Kidney (tissue), 22 donors: ENCODE measurements at places on chromosomes 5 and 9. TPM values are rescaled to one million over a fixed set of nuclear protein-coding genes. Genes with fewer than 3 reads are reported as not detected.

DNA sequence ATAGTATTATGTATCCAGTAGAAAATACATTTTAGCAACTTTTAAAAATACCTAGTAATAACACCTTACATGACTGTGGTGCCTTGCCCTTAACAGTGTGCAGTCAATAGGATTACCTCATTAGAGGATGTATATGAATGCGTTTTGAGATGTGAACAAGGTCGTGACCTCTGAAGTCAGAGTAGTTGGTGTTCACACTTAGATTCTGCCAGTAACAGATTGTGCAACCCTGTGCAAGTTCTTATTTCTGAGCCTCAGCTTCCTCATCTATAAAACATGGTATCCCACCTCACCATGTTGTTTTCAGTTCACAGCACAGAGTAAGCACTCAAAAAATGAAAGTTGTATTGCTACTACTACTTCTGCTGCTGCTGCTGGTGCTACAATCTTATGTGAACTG, 347.3 kb downstream of the KDM4C start:
- H3K4me3 ChIP-seq, result no peak overlapping the region
- no peak overlapping the region for H3K27ac ChIP-seq
- DNase-seq, result no peak
- H3K36me3 ChIP-seq, result peaks cover 15% of the 10 kb centered on the region
- H3K4me1 ChIP-seq, result no peaks in the 10 kb centered on the region
- H3K27me3 ChIP-seq, result no peaks in the 10 kb centered on the region

DNA sequence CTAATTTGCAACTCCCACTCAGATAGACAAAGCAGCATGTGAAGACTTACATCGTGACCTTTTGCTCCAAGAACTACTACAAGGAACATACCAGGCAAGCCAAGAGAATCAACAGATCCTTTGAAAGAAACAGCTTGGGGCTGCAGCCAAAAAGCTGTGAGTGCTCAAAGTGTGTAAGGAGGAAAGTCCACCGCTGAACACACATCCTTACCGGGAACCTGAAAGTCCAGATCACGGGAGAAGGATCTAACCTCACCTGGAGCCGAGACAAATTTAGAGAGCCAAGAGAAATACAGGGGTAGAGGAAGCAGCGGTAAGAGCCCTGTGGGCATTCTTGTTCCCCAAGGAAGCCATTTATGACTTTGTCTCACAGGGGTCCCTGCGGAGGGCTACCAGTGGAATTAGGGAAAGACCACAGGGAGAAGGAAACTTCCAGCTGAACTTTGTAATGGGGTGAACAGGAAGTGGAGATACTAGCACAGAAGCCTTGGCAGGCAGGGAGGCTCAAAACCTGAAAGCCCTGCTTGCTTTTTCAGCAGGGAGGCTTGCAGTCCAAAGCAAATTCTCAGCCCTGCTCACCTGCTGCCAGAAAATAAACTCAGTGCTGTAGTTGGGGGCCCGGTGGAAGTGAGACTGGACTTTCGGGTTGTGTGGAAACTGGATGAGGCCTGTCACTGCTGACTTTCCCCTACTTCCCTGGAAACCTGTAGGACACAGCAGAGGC, 350.2 kb downstream of the DTWD2 start:
- H3K4me3 ChIP-seq, result no peak overlapping the region
- H3K27me3 ChIP-seq, result no peaks in the 10 kb centered on the region
- H3K4me1 ChIP-seq, result no peaks in the 10 kb centered on the region

GRCh38 chr9:130111786-130112537, 58.3 kb downstream of the GPR107 start:
- no peaks in the 10 kb centered on the region for H3K36me3 ChIP-seq
- no peaks in the 10 kb centered on the region for H3K4me1 ChIP-seq
- no peaks in the 10 kb centered on the region for H3K27me3 ChIP-seq
- no peak overlapping the region for H3K27ac ChIP-seq

GRCh38 chr5:149979896-149980295, 19.3 kb downstream of the SLC26A2 start:
- H3K27ac ChIP-seq, result no peak overlapping the region
- no peaks in the 10 kb centered on the region for H3K27me3 ChIP-seq
- H3K4me3 ChIP-seq, result no peak overlapping the region
- no peak for DNase-seq
- H3K36me3 ChIP-seq, result peaks cover 2% of the 10 kb centered on the region
- no peaks in the 10 kb centered on the region for H3K4me1 ChIP-seq

Gene TRPM3
- 11.4 TPM for total RNA-seq

Gene NCBP1
- total RNA-seq, result 28.5 TPM

DNA sequence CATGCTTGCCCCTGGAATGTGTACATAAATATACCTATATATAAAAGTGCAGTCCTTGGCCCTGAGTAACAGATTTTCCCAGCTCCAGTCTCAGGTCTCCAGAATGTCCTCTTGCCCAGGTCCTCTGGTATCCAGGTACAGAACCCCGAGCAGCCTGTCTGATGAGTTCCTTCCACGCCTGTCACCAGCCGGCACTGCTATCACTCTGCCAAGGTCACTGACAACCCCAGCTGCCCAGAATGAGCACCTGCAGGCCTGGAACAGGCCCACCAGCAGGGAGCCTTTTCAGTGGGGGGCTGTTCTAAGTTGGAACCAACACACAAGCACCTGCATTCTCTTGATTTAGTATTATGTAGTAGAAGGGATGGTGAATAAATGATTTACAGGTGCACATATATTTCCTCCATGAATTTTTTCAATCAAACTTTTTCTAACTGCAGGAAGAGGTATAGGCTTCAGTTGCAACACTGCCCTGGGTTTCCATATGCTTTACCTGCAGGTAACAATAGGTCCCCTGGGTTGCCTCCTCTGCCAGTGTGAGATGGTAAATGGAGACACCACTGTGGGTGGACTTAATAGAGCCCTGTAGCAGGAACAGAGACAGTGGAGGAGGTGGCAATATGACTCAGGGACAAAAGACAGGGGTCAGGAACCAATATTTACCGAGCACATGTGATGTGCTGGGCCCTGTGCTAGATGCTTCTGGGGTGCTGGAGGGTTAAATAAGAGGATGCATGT, 291.9 kb downstream of the SPOCK1 start:
- H3K4me1 ChIP-seq, result no peaks in the 10 kb centered on the region
- H3K27me3 ChIP-seq, result no peaks in the 10 kb centered on the region
- DNase-seq, result no peak
- H3K27ac ChIP-seq, result no peak overlapping the region

- H3K4me1 ChIP-seq, result no peaks in the 10 kb centered on the region
- DNase-seq, result no peak
- no peaks in the 10 kb centered on the region for H3K27me3 ChIP-seq
- no peak overlapping the region for H3K27ac ChIP-seq
- H3K36me3 ChIP-seq, result no peaks in the 10 kb centered on the region
- no peak overlapping the region for H3K4me3 ChIP-seq
These were observed 53.6 kb upstream of the POU5F2 start for GRCh38 chr5:93794954-93795353.

Gene CFAP90
- total RNA-seq, result 3.6 TPM

Gene ADAMTS16
- 7.5 TPM for total RNA-seq

Gene SRD5A1
- total RNA-seq, result 13.1 TPM

Gene PCSK1
- 1.0 TPM for total RNA-seq

Gene PCDHB5
- 7.5 TPM for total RNA-seq

Gene WDR70
- total RNA-seq, result 32.3 TPM

Gene LHFPL2
- total RNA-seq, result 12.6 TPM

DNA sequence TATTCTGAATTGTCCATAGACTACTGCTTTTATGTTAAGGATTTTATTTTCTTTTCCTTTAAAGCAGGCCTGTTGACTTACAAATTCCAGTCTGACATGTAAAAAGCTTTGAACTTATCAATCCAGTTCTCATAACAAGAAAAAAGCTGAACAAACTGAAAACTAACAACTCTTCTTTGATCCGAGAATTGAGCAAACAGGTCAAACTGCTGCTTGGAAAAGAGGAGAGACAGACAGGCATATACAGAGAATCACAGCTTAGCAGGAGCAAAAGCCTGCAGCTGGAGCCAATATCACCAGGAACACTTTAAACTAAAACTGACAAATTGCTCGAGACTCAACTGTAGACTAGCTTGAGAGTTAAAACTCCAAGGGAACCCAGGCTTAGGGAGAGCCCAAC, 85.8 kb downstream of the HINT1 start:
- no peaks in the 10 kb centered on the region for H3K4me1 ChIP-seq
- no peak overlapping the region for H3K4me3 ChIP-seq
- no peaks in the 10 kb centered on the region for H3K27me3 ChIP-seq
- no peak for DNase-seq
- H3K36me3 ChIP-seq, result no peaks in the 10 kb centered on the region

DNA sequence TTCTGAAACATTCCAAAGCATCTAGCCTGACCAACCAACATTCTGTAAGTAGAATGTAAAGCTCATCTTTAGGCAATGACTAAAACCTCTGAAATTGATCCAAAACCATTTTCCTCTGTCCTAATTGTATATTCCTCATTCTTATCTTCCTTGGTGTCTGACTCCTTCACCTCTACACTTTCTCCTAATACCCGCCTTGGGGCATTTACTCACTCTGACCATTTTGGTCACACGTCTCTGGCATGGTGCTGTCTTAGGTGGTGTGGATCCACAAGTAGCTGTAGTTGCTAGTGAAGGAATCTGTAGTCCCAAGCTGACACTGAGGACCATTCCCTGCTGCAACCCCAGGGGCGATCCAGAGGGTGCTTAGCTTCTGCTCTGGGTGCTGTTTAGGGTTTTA, 40.8 kb upstream of the LMNB1 start:
- H3K27ac ChIP-seq, result no peak overlapping the region
- no peaks in the 10 kb centered on the region for H3K4me1 ChIP-seq
- H3K36me3 ChIP-seq, result no peaks in the 10 kb centered on the region
- H3K27me3 ChIP-seq, result no peaks in the 10 kb centered on the region
- DNase-seq, result no peak

- H3K27me3 ChIP-seq, result no peaks in the 10 kb centered on the region
- no peaks in the 10 kb centered on the region for H3K36me3 ChIP-seq
- H3K4me1 ChIP-seq, result no peaks in the 10 kb centered on the region
- no peak overlapping the region for H3K27ac ChIP-seq
- DNase-seq, result no peak
These were observed 285.9 kb downstream of the KIF4B start for GRCh38 chr5:155299386-155300005.

Gene HCN1
- total RNA-seq, result not detected

DNA sequence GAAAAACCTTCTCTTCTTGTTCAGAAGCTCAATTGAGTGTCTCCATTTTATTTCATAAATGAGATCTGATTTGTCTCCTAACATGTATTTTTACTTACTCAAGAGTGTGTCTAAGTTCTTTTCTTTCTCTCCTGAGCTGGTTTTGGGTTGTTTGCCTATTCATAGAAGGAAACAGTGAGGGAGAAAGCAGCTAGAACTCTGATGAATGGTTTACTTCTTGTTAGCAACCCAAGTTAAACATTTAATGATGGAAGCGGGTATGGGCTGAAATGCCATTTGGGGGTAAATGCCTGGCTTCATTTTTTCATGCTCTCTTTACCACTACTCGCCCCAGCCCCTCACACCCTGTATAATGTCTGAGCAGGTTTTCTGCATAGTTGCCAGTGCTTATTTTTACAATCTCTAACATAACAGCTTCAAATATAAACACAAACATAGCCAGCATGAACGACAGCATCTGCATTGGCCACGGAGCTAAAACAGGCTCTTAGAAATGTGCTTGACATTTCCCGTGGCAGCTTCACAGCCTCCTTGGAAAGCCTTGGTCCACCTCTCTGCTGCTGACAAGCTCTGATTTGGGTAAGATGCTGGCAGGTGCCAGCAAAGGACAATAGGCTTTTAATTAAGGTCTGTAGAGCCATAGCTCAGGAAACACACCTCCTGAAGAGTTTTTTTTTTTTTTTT, 321.1 kb downstream of the ARHGEF28 start:
- no peaks in the 10 kb centered on the region for H3K27me3 ChIP-seq
- H3K4me3 ChIP-seq, result peak overlapping the region; percentile 33
- H3K27ac ChIP-seq, result peak overlapping the region; percentile 67
- DNase-seq, result no peak
- H3K4me1 ChIP-seq, result peaks cover 5% of the 10 kb centered on the region
- H3K36me3 ChIP-seq, result no peaks in the 10 kb centered on the region

Gene NTRK2
- 41.2 TPM for total RNA-seq

- H3K27me3 ChIP-seq, result no peaks in the 10 kb centered on the region
- no peak for DNase-seq
- H3K36me3 ChIP-seq, result no peaks in the 10 kb centered on the region
These were observed 12.4 kb upstream of the SIL1 start for GRCh38 chr5:139210585-139210984.

- H3K27me3 ChIP-seq, result no peaks in the 10 kb centered on the region
- no peaks in the 10 kb centered on the region for H3K4me1 ChIP-seq
- no peak overlapping the region for H3K4me3 ChIP-seq
- no peak overlapping the region for H3K27ac ChIP-seq
- DNase-seq, result no peak
These were observed 1062.5 kb downstream of the CDH9 start for GRCh38 chr5:25975885-25976284.

DNA sequence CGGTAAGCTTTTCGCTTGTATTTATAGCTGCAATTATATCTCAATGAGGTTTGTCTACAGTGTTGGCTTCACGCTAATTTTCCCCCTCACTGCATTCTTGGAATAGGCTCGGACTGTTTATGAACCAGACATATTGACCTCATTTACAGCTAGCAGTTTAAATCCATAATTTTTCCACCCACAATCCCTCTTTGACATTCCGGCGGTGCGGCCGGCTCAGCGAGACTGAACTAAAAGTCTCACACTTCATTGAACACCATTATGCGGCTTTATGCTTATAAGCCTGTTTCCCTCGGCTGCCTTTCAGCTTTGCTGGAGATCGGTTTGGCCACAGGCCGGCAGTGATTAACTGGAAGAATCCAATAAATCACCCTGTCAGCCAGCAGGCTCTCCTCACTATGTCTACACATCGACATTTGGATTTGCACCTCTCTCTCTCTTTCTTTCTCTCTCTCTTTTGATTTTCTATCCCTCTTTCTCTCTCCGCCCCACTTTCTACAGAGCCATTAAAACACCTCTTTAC, 315.0 kb upstream of the TLE4 start:
- DNase-seq, result peak; percentile 87
- peak overlapping the region; percentile 36 for H3K4me3 ChIP-seq
- H3K27ac ChIP-seq, result no peak overlapping the region
- peaks cover 14% of the 10 kb centered on the region for H3K27me3 ChIP-seq
- H3K4me1 ChIP-seq, result no peaks in the 10 kb centered on the region

Gene LIFR
- 90.1 TPM for total RNA-seq

Gene PMPCA
- 45.6 TPM for total RNA-seq

- H3K4me3 ChIP-seq, result no peak overlapping the region
- no peaks in the 10 kb centered on the region for H3K36me3 ChIP-seq
These were observed 114.7 kb downstream of the ST8SIA4 start for GRCh38 chr5:100788417-100788816.

Gene C1QTNF2
- 2.8 TPM for total RNA-seq

Gene AFAP1L1
- total RNA-seq, result 14.8 TPM

Gene CCNH
- 52.6 TPM for total RNA-seq

- no peak overlapping the region for H3K4me3 ChIP-seq
- H3K27me3 ChIP-seq, result no peaks in the 10 kb centered on the region
- no peaks in the 10 kb centered on the region for H3K36me3 ChIP-seq
- no peak overlapping the region for H3K27ac ChIP-seq
These were observed 54.6 kb upstream of the POU4F3 start for GRCh38 chr5:146284016-146284415.

- H3K36me3 ChIP-seq, result no peaks in the 10 kb centered on the region
- DNase-seq, result no peak
- H3K4me3 ChIP-seq, result no peak overlapping the region
- H3K4me1 ChIP-seq, result no peaks in the 10 kb centered on the region
- no peaks in the 10 kb centered on the region for H3K27me3 ChIP-seq
These were observed 180.7 kb downstream of the TARS1 start for GRCh38 chr5:33621514-33621913.
